ENCODE measurements at places on chromosomes 4 and X. TPM values are rescaled to one million over a fixed set of nuclear protein-coding genes. Genes with fewer than 3 reads are reported as not detected.

CXorf58 gene
- 0.43 TPM for polyA plus RNA-seq

ATOH1 gene
- not detected for polyA plus RNA-seq

ASB9 gene
- 13.3 TPM for polyA plus RNA-seq

SH2D1A gene
- polyA plus RNA-seq: 0.22 TPM

TMEM150C gene
- 34.5 TPM for polyA plus RNA-seq

TLR8 gene
- polyA plus RNA-seq: 0.15 TPM

PAGE2 gene
- polyA plus RNA-seq: not detected

KDR gene
- 56.8 TPM for polyA plus RNA-seq

CENPI gene
- 13.9 TPM for polyA plus RNA-seq

ABLIM2 gene
- 6.8 TPM for polyA plus RNA-seq

DHX15 gene
- 290 TPM for polyA plus RNA-seq

CSN1S1 gene
- not detected for polyA plus RNA-seq

KLHL8 gene
- 21.3 TPM for polyA plus RNA-seq

DCAF8L2 gene
- not detected for polyA plus RNA-seq

PPBP gene
- polyA plus RNA-seq: 14.8 TPM

SLC38A5 gene
- 5.2 TPM for polyA plus RNA-seq

ATG4A gene
- polyA plus RNA-seq: 15.1 TPM

AFF2 gene
- polyA plus RNA-seq: 6.5 TPM

SPATA4 gene
- polyA plus RNA-seq: 1.4 TPM

TMSB15A gene
- polyA plus RNA-seq: 80.4 TPM

INTU gene
- 31.6 TPM for polyA plus RNA-seq

CXCL13 gene
- 0.62 TPM for polyA plus RNA-seq

AFP gene
- 746 TPM for polyA plus RNA-seq

WDR17 gene
- 16.2 TPM for polyA plus RNA-seq

TMEM128 gene
- 49.6 TPM for polyA plus RNA-seq

ADRA2C gene
- polyA plus RNA-seq: 7.2 TPM

PCDH18 gene
- polyA plus RNA-seq: 167 TPM

SPANXN2 gene
- polyA plus RNA-seq: not detected

ABCG2 gene
- 8.2 TPM for polyA plus RNA-seq

RPS6KA6 gene
- 23.2 TPM for polyA plus RNA-seq

TMPRSS11E gene
- not detected for polyA plus RNA-seq

GLRA2 gene
- polyA plus RNA-seq: 0.52 TPM

GYPE gene
- polyA plus RNA-seq: 4.2 TPM

ARX gene
- polyA plus RNA-seq: not detected

JCHAIN gene
- 0.96 TPM for polyA plus RNA-seq

PNMA6F gene
- polyA plus RNA-seq: 0.15 TPM

CYSLTR1 gene
- 2.1 TPM for polyA plus RNA-seq

DCAF12L1 gene
- 6.7 TPM for polyA plus RNA-seq

CCKAR gene
- polyA plus RNA-seq: 0.10 TPM

DMRTC1 gene
- polyA plus RNA-seq: not detected

PABPC4L gene
- polyA plus RNA-seq: 11.3 TPM

HTN3 gene
- not detected for polyA plus RNA-seq

BEND2 gene
- 0.10 TPM for polyA plus RNA-seq

MBNL3 gene
- polyA plus RNA-seq: 38.1 TPM

TRIM75 gene
- 0.10 TPM for polyA plus RNA-seq

RHOXF1 gene
- polyA plus RNA-seq: 3.0 TPM

TLR10 gene
- polyA plus RNA-seq: 0.40 TPM
